ENCODE measurements at places on chromosomes 6 and 20.

- no peak for DNase-seq
These were observed 84.3 kb upstream of the RALY start for GRCh38 chr20:33909331-33909921.

DNA sequence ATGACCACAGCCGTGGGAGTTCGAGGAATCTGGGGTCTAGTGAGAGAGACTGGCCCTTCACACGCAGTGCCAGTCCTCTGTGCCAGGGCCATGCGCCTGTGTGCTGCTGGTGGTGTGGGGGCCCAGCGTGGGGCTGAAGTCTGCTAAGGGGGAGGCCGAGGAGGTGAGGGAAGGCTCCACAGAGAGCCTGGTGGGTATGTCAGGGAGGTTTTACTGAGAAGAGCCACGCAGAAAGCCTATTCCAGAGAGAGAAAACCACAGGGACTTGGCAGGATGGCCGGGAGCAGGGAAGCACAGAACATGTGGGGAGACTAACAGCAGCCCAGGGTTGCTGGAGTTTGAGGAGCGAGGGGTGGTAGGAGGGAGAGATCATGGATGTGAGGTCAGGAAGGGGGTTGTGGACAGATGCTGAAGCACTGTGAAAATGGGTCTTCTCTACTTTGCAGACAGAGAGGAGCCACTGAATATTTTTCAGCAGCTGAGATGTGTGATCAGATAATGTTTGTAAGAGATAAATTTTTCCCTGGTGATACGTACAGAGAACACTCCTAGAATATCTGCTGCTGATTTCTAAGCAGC is 35.3 kb downstream of the DUSP22 start:
- no peak for DNase-seq

DNA sequence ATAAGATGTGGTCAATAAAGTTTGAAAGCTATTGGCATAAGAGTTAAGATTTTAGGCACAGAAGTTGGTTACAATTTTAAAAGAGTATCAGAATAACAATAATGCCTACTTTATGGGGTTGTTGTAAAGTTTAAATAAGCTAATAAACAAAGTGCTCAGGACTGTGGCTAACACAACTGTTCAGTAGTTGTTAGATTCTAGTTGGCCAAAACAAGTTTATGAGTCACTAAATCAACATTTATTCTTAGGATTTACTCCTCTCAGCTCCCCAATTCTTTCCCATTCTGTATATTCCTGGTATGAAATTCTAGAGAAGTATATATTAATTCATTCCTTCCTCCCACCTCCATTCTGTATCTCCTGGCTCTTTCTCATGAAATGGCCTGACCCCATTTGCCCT is 14.5 kb downstream of the RMND1 start:
- DNase-seq = no peak

GRCh38 chr6:6417475-6417874 is 97.0 kb upstream of the F13A1 start:
- DNase-seq = no peak

DNA sequence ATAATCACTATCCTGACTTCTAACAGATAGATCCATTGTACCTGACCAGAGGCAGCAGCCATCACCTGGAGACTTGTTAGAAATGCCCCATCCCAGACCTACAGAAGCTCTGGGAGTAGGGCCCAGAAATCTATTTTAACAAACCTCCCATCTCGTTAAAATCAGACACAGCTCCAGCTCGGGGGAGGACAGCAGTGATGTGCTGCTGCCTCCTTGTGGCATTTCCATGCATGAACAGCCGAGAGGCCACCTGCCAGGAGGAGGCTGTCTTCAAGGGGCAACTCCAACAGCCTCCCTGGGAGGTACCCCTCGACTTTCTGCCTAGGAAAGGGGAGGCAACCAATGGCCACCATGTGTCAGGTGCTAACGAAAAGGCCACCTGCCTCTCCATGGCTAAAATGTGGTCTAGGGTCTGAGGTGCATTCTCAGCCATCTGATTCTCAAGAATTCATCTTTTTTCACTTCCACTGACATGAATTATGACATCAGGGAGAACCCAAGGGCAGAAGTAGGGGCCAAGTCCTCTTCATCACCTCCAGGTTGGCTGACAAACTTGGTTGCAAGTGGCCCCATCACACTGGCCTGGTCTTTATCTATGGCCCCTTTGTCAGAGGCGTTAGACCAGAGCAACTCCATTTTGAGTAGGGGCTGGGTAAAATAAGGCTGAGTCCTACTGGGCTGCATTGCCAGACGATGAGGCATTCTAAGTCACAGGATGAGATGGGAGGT is 12.2 kb upstream of the KCNK15 start:
- peak; percentile 29 for DNase-seq
